ENCODE measurements at places on chromosomes 5 and 9.

DNA sequence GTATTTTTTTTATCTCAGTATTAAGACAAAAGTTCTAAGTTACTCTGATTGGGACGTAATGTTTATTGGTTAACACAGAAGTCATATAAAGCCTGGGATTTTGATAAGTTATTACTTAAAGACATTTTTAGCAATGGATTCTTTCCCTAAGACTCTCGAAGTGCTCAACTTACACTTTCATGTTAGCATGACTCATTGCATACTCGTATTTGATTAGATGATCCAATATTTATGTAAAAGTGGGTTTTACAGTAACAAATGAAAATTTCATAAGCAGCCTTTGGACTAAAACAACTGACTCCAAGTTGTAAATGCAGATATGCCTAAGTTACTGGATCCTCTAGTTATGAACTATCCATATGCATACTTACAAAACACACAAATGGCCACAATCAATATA lies 567.7 kb upstream of the NUDT12 start:
- no peak for DNase-seq

- DNase-seq = no peak
Observed at GRCh38 chr9:92324431-92324830, 719 bp downstream of the NOL8 start.

- no peak for DNase-seq
Observed at GRCh38 chr9:104556830-104557634, 11.9 kb upstream of the OR13C8 start.

DNA sequence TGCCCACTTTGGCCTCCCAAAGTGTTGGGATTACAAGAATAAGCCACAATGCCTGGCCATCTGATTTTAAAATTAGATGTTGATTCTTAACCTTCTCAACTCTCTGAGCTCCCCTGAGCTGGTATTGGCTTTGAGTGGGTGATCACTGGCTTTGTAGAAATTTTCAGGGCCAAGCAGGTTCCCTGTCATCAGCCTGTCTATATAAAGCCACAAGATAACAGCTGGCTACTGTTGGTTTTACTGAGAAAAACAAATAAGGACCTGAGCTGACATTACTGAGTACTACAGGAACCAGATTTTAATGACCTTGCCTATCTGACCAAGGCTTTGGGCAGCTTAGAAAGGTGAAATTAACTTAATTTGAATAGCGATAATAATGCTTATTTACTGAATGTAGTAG lies 153.6 kb downstream of the MSX2 start:
- no peak for DNase-seq

GRCh38 chr9:125893277-125893676 lies 146.1 kb downstream of the PBX3 start:
- DNase-seq = no peak

- no peak for DNase-seq
Observed at GRCh38 chr9:30244877-30245276, 2139.6 kb upstream of the ACO1 start.

GRCh38 chr5:81427566-81427965 lies 33.6 kb upstream of the ACOT12 start:
- no peak for DNase-seq

DNA sequence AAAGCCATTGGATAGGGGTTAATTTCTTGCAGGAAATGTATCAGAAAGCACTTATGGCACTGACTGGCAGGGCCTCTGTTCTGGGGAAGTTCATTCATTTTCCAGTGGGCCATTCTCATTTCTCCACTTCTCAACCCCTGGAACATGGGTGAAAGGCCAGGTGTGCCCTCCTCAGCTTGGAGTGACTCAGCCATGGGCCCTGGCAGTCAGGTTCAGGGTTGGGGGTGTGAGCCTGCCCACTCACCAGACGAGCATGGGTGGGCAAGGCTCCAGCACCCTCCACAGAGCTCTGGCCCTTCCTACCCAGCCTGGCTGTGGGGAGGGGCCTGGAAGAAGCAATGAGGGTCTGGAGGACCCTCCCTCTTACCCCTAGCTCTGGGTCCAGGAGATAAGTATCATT lies 174.4 kb downstream of the HSPA4 start:
- no peak for DNase-seq

GRCh38 chr5:169223595-169223953 lies 77.4 kb downstream of the SLIT3 start:
- no peak for DNase-seq
